ENCODE measurements at places on chromosomes 16 and 17.

GRCh38 chr17:39738568-39738901 is 797 bp downstream of the GRB7 start:
- DNase-seq, result no peak

DNA sequence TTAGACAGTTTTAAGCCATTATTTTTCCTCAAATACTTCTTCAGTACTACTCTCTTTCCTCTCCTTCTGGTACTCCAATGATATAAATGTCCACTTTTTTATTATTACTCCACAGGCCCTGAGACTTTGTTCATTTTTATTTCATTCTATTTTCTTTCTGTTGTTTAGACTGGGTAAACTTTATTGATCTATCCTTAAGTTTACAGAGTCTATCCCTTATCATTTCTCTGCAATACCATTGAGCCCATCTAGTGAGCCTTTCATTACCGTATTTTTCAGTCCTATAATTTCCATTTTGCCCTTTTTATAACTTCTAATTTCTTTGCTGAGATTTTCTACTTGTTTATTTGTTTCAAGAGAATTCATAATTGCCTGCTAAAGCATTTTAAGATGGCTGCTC is 193.7 kb downstream of the TOX3 start:
- DNase-seq, result no peak

DNA sequence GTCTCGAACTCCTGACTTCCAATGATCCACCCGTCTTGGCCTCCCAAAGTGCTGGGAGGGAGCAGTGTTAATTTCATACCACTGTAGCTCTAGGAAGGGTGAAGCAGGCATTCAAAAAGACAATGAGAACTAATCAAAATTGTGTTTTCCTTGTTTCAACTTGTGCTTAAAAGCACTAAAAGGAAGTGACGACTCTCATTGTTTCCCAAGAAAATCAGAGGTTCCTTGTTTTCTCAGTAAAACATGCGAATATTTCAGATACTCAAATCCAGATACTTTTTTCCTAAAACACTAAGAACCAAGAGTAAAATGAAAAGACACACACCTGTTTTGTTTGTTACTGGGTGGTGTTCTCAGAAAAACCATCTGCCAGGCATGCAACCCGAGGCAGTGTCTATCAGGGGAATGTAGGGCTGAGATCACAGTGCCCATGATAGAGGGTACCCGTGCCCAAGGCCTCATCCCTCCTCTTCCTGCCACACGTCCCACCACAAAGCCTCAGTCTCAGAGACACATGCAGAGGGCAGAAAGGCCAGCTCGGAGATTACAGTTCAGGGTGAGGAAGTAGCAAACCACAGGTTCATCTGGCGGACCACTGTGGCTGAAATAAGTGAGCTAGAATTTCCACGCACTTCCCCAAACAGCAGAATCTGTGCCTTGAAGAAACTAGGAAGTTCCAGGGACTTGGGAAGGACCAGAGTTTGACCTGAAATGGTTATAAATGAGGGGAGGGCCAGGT is 33.7 kb downstream of the GINS3 start:
- DNase-seq, result no peak

GRCh38 chr17:37130984-37131446 is 182.3 kb downstream of the AATF start:
- DNase-seq, result no peak

DNA sequence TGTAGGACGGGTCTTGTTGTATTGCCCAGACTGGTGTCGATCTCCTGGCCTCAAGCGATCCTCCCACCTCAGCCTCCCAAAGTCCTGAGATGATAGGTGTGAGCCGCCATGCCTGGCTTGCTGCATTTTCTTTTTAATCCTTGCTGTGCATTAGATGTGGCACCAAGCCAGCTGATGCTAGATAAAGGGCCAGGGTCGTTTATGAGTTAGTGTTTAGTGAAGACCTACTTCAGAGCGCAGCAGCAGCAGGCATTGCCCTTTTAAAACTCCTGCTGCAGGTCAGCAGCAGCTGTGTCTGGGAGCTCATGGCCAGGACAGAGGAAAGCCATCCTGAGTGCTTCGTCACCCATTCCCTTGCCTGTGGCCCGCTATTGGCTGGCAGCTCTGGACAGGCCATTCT is 237.3 kb downstream of the CCDC182 start:
- DNase-seq, result no peak

GRCh38 chr16:61770301-61770700 is 265.9 kb downstream of the CDH8 start:
- DNase-seq, result no peak

- DNase-seq, result no peak
Observed at GRCh38 chr17:60902399-60902798, 224.7 kb downstream of the BCAS3 start.

- no peak for DNase-seq
Observed at GRCh38 chr16:10504404-10504885, 76.0 kb downstream of the EMP2 start.

GRCh38 chr17:43713494-43714162 is 45.0 kb downstream of the SOST start:
- peak; percentile 9 for DNase-seq

DNA sequence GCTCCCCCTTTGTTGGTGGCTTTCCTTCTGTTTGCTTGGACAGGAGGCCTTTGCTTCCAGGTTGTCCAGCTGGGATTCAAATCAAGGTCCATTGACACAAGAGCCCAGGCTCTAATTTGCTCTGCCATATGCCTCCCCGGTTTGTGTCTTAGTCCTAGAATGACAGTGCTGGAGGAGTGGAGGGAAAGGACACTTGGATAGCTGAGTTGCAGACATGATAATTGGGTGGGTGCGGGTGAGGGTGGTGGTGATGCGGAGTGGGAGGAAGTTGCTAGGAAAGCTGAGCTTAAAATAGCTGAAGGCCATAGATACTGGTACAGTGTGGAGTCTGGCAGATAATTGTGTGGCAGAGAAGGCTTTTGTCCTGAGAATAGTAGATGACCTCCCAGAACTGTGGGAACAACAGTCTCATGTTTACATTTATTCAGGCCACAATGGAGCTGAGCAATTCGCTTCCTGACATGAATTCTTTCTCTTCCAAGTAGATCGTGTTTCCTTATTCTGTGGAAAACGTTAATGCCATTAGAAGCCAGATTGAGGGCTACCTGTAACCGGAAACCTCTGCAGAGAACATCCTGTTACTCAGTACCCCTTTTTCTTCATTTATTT is 23.8 kb downstream of the SEC14L1 start:
- no peak for DNase-seq
